ENCODE measurements at places on chromosomes 12 and 14. TPM values are rescaled to one million over a fixed set of nuclear protein-coding genes. Genes with fewer than 3 reads are reported as not detected.
A peak's percentile ranks its signal among the peaks of the same experiment; 100 is the strongest.

The XRCC3 gene
- total RNA-seq, result 5.6 TPM

DNA sequence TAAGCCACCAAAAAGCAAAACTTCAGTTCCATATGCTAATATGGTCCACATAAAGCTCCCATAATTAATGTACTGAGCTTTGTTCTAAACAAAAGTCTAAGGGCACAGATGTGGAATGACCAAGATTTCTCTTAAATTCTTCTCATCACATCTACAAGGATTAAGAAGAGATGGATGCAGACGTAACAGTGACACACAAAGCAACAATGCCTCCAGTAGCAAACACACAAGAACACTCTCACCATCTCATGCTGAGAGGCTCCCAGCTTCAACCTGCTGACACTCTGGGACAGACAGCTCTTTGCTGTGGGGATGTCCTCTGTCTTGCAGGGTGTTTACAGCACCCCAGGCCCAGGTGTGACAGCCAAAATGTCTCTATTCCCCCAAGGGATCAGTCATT lies 48.2 kb downstream of the SETD3 start:
- DNase-seq, result no peak

- peak; percentile 37 for DNase-seq
Observed at GRCh38 chr12:2373307-2373706, 320.5 kb downstream of the CACNA1C start.

- DNase-seq, result no peak
Observed at GRCh38 chr14:51692646-51693045, 40.9 kb downstream of the FRMD6 start.

- no peak for DNase-seq
Observed at GRCh38 chr12:11748903-11749302, 99.4 kb downstream of the ETV6 start.

All from upper lobe of right lung (tissue), 1 donor.